ENCODE measurements at places on chromosomes 2 and 18. TPM values are rescaled to one million over a fixed set of nuclear protein-coding genes. Genes with fewer than 3 reads are reported as not detected.

DNA sequence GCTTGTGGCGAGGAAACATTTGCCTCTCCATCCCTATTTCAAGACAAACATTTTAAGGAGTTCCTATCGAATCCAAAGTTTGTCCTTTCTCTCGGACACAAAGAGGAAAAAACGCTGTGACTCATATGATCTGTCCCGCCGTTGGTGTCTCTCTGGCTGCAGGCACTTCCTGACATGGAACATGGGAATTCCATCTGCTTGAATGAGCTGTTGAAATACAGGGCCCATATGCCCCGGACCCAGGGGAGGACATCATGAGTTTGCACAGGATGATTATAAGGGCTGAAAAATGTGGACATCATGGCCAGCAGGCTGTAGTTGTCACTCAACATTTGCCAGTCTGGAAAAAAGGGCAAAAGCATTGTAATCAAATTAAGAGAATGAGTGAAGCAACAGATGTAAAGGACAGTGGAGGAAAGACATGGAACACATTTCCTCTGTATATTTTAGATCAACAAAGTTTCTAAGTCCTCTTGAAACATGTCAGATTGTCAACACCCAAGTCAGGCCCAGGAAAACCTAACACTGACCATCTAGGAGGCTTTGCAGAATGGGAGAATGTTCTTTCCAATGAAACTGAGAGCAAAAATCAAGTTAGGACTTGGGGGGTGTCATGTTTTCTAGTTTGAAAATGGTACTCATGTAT is 103.2 kb upstream of the SMIM21 start:
- H3K36me3 ChIP-seq = no peaks in the 10 kb centered on the region
- no peak overlapping the region for H3K4me3 ChIP-seq
- DNase-seq = no peak

DNA sequence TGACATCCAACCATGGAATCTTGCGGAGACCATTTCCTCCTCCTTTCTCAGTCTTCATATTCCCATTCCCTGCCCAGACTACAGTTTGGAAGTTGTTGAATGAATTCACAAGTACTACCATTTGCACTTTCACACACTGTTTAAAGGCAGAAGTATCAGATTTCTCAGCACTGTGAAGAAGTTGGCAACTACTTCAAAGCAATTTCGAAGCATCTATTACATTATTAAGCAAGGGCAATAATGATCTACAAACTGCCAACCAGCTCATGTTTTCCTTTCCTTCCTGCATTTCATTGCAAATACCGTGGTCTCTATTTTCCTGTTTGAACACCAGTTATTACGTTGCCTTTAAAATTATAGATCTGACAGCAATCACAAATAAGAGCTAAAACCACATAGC is 105.5 kb downstream of the IRS1 start:
- H3K27ac ChIP-seq = no peak overlapping the region
- H3K36me3 ChIP-seq = no peaks in the 10 kb centered on the region

The ACMSD gene
- total RNA-seq = not detected

The ABCB11 gene
- total RNA-seq = 0.12 TPM

DNA sequence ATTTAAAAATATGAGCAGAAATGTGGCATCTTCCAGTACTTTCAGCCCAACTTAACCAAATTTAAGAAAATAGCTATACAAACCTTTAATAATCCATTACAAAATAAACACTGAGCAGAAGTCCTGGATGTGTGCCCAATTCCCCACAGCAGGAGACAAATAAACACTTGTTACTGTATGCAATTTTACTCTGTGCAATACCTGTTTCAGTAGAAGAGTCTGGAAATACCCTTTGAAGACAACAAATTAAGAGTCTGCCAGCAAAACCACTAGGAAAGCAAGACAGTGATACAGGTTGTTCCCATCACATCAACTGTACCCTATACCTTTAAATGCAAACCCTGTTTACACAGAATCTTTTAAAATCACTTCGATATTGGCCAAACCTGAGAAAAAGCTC is 41.4 kb upstream of the RNU4ATAC start:
- H3K36me3 ChIP-seq = no peaks in the 10 kb centered on the region
- H3K27ac ChIP-seq = no peak overlapping the region
- H3K27me3 ChIP-seq = no peaks in the 10 kb centered on the region
- H3K4me1 ChIP-seq = peaks cover 24% of the 10 kb centered on the region
- H3K4me3 ChIP-seq = no peak overlapping the region
- peak; percentile 57 for DNase-seq
